ENCODE measurements at places on chromosomes 7 and 10. TPM values are rescaled to one million over a fixed set of nuclear protein-coding genes. Genes with fewer than 3 reads are reported as not detected.

GRCh38 chr7:122412883-122413282 is 108.3 kb upstream of the FEZF1 start:
- no peak overlapping the region for H3K4me3 ChIP-seq
- H3K27ac ChIP-seq: no peak overlapping the region
- no peaks in the 10 kb centered on the region for H3K27me3 ChIP-seq
- DNase-seq: no peak
- H3K4me1 ChIP-seq: no peaks in the 10 kb centered on the region

The ARID5B gene
- total RNA-seq: 38.4 TPM

The SPRN gene
- not detected for total RNA-seq

The SFMBT2 gene
- 18.3 TPM for total RNA-seq

DNA sequence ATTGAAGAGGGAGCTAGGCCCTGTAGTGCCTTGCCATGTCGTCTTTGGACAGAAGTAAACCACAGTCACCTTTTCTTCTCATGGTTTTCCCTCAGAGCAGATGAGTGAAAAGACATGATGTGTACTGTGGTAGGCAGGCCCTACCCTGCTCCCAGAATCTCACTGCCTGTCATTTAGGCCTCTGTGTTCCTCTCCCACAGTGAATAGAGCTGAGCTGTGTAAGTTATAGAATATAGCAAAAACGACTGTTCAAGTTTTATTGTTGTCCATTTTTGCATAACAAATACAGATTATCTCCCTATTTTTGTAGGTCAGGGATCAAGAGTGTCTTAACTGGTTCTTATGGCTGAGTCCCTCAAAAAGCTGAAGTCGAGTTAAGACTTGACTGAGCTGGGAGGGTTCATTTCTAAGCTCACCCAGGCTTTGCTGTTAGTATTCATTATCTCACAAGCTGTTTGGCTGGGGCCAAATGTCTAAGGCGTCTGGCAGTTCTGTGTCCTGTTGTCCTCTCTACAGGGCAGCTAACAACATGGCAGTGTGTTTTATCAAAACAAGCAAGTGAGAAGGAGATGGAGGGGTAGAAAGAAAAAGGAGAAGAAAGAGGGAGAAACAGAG is 780.9 kb upstream of the POM121L12 start:
- no peak for DNase-seq
- H3K36me3 ChIP-seq: no peaks in the 10 kb centered on the region
- no peak overlapping the region for H3K4me3 ChIP-seq
- no peak overlapping the region for H3K27ac ChIP-seq
- no peaks in the 10 kb centered on the region for H3K4me1 ChIP-seq
- H3K27me3 ChIP-seq: no peaks in the 10 kb centered on the region

GRCh38 chr7:74284781-74285259 is 4.4 kb upstream of the CLIP2 start:
- peaks cover 14% of the 10 kb centered on the region for H3K4me1 ChIP-seq
- H3K4me3 ChIP-seq: no peak overlapping the region
- no peak for DNase-seq
- no peaks in the 10 kb centered on the region for H3K36me3 ChIP-seq
- no peak overlapping the region for H3K27ac ChIP-seq

DNA sequence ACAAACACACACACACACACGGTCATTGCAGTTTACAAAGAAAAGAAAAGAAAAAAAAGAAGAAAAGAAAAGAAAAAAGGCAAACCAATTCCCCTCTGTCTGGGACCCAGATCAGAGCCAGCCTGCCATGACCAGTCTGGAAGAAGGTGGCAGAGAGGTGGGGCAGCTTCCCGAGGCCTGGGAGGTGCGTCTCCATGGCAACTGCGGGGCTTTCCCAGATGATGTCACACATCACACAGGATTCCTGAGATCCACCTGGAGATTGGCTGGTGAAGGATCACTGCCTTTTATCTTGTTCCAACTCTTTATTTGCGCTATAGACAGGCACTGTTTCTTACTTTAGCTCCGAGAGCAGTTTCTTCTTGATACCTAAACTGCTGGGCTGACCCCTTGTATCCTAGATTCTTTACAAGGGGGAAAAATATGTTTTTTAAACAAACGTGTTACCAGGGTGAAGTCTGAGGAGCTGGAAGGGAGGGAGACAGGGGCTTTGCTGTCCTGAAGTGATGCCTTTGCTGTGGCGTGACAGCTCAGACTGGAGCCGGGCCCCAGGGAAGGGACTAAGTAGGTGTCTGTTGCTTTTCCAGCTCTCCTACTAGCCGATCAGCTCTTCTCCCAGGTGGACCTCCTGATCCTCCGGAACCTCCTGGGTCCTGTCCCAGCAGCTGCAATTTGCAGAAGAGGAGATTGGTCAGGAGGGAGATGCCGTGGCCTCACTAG is 298.5 kb downstream of the KLF6 start:
- no peak overlapping the region for H3K27ac ChIP-seq
- H3K36me3 ChIP-seq: no peaks in the 10 kb centered on the region
- peaks cover 15% of the 10 kb centered on the region for H3K4me1 ChIP-seq
- H3K4me3 ChIP-seq: no peak overlapping the region
- no peaks in the 10 kb centered on the region for H3K27me3 ChIP-seq

The RAMP3 gene
- total RNA-seq: not detected

- no peak overlapping the region for H3K27ac ChIP-seq
- no peak for DNase-seq
- H3K27me3 ChIP-seq: no peaks in the 10 kb centered on the region
- no peak overlapping the region for H3K4me3 ChIP-seq
- H3K4me1 ChIP-seq: no peaks in the 10 kb centered on the region
Observed at GRCh38 chr10:10685566-10685965, 332.1 kb upstream of the CELF2 start.

DNA sequence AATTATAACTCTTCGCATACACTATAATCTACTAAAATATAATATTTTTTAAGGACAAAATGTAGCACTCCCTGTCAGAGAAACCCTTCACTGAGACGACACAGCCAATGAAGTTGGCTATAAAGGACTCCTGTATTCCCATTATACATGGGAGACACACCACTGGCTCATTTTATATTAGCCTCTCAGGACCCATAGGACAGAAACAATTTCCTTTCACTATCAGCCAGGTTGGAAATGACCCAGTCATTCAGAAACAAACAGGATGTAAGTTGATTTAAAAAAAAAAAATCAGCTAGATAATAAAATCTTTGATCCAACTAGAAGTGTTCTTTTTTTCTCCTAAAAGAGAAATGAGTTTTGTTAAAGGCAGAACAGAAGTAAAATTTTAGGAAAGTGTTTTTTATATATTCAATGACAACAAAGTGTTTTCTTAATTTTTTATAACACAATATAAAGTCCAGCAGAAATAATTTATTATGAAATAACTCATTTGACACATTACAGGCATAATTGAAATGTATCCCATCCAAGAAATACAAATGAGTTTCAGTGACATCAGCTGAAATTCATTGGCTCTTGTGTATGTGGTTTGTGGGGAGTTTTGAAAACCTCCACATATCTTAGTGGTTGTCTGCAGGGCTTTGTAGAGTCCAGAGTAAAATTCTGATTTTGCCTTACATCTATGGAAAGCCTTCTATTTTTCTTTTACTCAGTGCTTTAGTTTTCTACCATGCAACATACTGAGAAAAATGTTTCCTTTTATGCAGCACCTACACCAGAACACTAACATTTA is 64.1 kb downstream of the CTTNBP2 start:
- no peaks in the 10 kb centered on the region for H3K4me1 ChIP-seq
- no peak for DNase-seq
- no peaks in the 10 kb centered on the region for H3K36me3 ChIP-seq
- H3K4me3 ChIP-seq: no peak overlapping the region
- H3K27ac ChIP-seq: no peak overlapping the region
- no peaks in the 10 kb centered on the region for H3K27me3 ChIP-seq

- no peak within 1 kb of the TSS for H3K4me3 ChIP-seq
- H3K27me3 ChIP-seq: no peaks in the 10 kb centered on the region
- H3K36me3 ChIP-seq: no peaks in the 10 kb centered on the region
Observed at GRCh38 chr7:31687024-31687748, at the start of gene PPP1R17. Gene PPP1R17, plus strand, starts transcription at chr7:31687215. Its CDS starts 5,227 bp downstream, at chr7:31692442.

DNA sequence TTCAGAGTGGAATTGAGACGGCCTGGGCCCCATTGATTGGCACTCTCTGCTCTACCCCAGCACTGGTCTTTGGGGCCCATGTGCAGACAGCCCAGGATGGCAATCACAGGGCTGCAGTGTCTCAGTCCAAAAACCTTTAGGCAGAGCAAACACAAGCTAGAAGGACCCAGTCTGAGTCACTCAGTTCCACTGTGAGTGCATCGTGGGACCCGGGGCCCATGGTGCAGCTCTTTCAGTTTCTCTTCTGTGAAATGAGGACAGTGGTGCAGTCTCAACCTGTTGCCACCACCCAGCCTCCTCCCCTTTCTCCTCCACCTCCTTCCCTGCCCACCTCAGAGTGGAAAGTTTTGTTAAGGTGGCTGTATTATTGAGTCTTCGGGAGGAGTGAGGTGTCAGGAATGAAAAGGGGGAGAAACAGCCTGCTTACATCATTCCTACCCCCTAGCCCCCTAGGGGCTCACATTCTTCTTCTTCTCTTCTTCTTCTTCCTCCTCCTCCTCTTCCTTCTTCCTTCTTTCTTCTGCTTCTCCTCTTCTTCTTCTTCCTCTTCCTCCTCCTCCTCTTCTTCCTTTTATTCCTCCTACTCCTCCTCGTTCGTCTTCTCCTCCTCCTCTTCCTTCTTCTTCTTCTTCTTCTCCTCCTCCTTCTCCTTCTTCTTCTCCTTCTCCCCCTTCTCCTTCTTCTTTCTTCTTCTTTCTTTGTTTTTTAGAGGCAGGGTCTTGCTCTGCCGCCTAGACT is 19.5 kb upstream of the CARD11 start:
- H3K4me3 ChIP-seq: peak overlapping the region; percentile 40
- peak; percentile 46 for DNase-seq
- peak overlapping the region; percentile 22 for H3K27ac ChIP-seq

DNA sequence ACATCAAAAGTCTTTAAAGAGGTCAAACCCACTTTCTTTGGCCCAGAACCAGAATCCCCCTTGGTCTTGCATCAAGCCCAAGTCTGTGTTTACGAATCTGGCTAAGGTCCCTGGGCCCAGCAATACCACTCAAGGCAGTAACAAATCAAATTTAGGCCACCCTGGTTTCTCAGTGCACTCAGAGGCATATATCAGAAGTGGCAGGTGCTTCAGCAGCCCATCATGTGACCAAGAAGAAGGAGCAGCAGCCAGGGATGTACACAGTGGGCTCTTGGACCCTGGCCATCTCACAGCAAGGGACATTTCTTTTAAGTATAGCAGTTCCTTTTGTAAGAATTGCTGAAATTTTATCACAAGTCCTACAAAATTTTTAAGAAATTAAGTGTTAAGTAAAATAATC is 7.3 kb upstream of the SLC25A13 start:
- H3K4me3 ChIP-seq: no peak overlapping the region
- H3K27ac ChIP-seq: no peak overlapping the region
- H3K4me1 ChIP-seq: no peaks in the 10 kb centered on the region
- no peaks in the 10 kb centered on the region for H3K27me3 ChIP-seq
- DNase-seq: no peak

DNA sequence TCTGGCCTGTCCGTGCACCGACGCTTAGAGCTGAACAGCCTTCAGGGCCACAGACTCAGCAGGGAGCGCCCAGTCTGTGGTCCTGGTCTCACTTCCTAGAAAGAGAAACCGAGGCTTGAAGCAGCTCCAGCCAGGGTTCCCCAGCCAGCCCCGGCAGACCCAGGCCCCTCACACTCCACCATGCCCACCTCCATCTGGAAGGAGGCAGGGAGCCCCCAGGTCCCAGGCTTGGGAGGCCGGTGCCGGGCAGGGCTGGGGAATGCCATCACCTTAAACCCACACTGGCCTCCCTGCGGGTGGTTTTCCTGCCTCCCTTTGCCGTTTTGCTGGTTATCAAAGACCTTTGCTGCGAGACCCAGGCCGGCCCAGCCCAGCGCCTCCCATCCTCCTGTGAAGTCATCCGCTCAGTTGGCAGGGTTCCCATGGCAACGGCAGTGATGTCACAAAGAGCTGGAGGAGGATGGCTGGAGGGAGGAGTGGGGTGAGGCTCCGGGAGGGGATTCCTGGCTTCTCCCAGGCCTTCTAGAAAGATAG is 24.0 kb downstream of the ELFN1 start:
- no peak overlapping the region for H3K27ac ChIP-seq
- no peaks in the 10 kb centered on the region for H3K4me1 ChIP-seq
- no peaks in the 10 kb centered on the region for H3K27me3 ChIP-seq
- DNase-seq: no peak
- H3K36me3 ChIP-seq: no peaks in the 10 kb centered on the region

- H3K27me3 ChIP-seq: no peaks in the 10 kb centered on the region
- no peak overlapping the region for H3K27ac ChIP-seq
- H3K4me3 ChIP-seq: no peak overlapping the region
- no peak for DNase-seq
Observed at GRCh38 chr10:116973946-116974455, 31.0 kb downstream of the SHTN1 start.

The MBL2 gene
- not detected for total RNA-seq

DNA sequence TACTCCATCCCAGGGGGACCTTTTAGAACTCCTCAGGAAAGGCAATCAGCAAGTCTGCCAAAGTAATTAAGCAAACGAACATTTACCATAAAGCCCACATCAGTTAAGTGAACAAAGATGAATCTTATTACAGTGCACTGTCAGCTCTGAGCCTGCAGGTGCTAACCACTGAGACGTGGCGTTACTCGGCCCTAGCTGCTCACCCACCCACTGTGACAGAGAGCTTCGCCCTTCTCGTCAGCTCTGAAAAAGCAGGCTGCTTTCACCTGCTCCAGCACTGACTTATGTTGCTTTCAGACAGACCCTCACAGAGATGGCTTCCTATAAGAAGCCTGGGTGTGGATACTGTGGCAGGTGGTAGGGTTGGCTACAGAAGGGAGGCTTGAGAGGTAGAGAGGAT is 57.7 kb upstream of the KCNIP2 start:
- no peak overlapping the region for H3K4me3 ChIP-seq
- no peaks in the 10 kb centered on the region for H3K27me3 ChIP-seq
- H3K4me1 ChIP-seq: no peaks in the 10 kb centered on the region

GRCh38 chr10:72292223-72292691 is 18.5 kb downstream of the DDIT4 start:
- H3K27ac ChIP-seq: no peak overlapping the region
- no peak for DNase-seq
- H3K36me3 ChIP-seq: no peaks in the 10 kb centered on the region
- H3K4me1 ChIP-seq: peaks cover 62% of the 10 kb centered on the region
- no peaks in the 10 kb centered on the region for H3K27me3 ChIP-seq
